Activated T-helper 2 cell treated with anti-CD3 and anti-CD28 coated beads, Interferon-gamma antibody, Interleukin-2, Interleukin-4, amounts not matched to agents 10 μg/mL and 5 μg/mL and 100 μg/mL, durations not matched to agents 14 hours and 24 hours and 36 hours (primary cell): ENCODE measurements at places on chromosomes 7 and 10.

GRCh38 chr7:108335269-108335918, 120.8 kb downstream of the NRCAM start:
- DNase-seq, result no peak

DNA sequence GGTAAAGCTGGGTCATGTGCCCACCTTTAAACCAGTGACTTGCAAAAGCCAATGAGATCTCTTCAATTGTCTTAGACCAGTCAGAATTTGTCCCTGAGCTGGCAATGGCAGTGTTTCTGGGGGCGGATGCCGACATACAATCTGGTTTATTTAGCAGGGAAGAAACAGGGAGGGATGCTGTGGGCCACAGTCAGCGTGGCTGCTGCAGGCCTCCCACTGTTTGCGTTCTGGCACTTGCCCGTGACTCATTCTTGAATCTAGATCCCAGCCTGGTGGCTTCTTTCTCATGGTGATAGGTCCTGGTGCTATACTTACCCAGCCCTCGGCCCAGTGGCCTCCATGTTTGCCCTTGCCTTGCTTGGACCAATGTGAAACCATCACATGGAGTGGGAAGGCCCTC, 3.1 kb upstream of the CPA1 start:
- no peak for DNase-seq

DNA sequence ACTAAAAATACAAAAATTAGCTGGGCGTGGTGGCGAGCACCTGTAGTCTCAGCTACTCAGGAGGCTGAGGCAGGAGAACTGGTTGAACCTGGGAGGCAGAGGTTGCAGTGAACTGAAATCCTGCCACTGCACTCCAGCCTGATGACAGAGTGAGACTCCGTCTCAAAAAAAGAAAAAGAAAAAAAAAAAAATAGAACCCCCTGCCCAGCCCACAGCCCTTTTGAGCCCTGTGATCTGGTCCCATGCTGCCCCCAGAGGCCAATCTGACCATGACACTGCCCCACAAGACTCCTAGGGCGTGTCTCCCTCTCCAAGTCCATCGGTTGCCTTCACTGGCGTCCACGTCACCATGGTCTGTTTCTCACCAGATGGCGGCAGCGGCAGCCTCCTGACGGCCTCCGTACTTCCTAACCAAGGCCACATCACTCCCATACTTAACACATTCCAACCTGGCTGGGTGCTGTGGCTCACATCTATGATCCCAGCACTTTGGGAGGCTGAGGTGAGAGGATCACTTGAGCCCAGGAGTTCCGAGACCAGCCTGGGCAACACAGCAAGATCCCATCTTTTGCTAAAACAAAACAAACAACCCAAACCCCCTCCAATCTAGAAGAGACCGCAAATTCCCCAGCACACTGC, 18.0 kb downstream of the STX1A start:
- DNase-seq, result no peak

GRCh38 chr10:3527869-3528268, 257.1 kb downstream of the KLF6 start:
- no peak for DNase-seq

- DNase-seq, result no peak
Measured at GRCh38 chr7:44565795-44566559, 7.7 kb downstream of the DDX56 start.

DNA sequence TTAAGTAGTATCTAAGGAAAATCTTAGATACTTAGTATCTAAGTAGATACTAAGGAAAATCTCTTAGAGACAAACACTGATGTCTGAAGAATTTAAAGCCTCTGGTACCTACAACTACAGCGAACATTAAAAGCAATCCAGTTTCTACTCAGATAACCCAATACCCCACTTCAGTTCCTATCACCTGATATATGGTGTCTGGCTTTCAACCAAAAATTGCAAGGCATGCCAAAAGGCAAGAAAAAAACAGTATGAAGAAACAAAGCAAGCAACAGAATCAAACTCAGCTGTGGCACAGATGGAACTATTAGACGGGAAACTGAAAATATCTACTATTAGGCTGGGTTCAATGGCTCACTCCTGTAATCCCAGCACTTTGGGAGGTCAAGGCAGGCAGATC, 31.1 kb downstream of the ARHGAP12 start:
- DNase-seq, result no peak

DNA sequence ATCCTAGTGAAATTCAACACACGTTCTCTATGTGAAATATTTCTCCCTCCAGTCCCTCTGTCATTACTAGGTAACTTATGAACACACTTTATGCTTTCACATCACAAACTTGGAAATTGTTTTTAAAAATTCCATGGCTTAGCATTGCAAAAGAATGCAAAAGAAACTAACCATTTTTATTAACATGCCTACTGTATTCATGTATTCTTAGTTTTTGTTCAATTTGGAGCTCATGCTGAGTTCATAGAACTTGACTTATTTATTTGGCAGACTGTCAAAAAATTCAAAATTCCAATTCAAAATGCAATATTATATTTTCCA, 155.0 kb upstream of the SEMA3C start:
- no peak for DNase-seq

DNA sequence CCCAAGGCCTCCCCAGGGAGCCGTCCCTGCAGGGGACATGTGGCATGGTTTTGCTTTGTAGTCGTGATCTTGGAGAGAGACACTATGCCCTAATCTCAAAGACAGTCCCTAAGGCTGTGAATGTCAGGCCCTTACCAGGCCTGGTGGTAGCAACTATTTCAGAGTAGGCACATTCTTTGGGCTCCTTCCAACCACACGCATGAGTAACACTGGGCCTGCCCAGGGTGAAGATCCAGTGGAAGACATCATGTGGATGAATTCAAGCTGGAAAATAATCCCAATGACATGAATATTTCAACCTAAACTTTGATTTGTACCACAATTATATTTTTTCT, 39.5 kb upstream of the INSIG1 start:
- no peak for DNase-seq
